WTC11 (cell line): ENCODE measurements at places on chromosomes 5 and 9. TPM values are rescaled to one million over a fixed set of nuclear protein-coding genes. Genes with fewer than 3 reads are reported as not detected.

Gene FAT2
- 0.14 to 0.26 TPM (median 0.16 TPM) in 3 replicates for total RNA-seq

Gene KIF20A
- total RNA-seq = 66.9 to 81.9 TPM (median 68.0 TPM) in 3 replicates

Gene TLR4
- total RNA-seq = 0.05 to 0.11 TPM (median 0.11 TPM) in 3 replicates

Gene MYOZ3
- 11.6 to 14.5 TPM (median 13.7 TPM) in 3 replicates for total RNA-seq

Gene ANKRD20A1
- total RNA-seq = 0.27 to 0.37 TPM in 2 of 3 replicates, not detected in the other

DNA sequence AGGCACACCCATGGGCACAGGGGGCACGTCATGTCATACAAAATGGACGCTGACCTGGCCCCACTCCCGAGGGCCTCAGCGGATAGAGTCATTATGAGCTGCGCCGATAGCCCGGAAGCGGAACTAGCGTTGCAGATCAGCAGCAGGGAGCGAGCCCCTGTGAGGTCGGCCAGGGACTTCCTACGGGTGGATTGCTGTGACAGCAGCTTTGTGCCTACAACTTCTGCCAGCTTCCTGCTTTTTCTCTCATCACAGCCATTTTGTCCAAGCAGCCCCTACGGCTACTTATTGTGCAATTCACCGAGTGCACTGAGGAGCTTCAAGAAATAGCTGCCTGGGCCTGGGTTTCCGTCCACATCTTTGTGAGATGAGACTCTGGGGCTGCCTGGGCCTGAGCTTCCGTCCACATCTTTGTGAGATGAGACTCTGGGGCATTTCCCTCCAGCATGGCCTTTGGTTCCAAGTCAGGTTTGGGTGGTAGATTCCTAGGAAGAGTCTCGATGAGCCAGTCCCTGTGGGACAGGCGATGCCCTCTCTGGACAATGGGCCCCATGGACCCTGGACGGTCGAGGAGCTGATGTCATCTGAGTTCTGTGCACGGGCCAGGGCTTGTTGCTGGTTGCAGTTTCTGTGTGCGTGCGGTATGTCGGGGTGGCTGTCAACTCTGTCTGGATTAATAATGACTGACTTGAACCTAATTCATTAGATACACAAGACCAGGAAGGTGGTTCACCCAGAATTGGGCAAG is 67.0 kb upstream of the GNE start:
- no peak for DNase-seq

GRCh38 chr5:33322632-33323031 is 118.1 kb upstream of the TARS1 start:
- DNase-seq = no peak

DNA sequence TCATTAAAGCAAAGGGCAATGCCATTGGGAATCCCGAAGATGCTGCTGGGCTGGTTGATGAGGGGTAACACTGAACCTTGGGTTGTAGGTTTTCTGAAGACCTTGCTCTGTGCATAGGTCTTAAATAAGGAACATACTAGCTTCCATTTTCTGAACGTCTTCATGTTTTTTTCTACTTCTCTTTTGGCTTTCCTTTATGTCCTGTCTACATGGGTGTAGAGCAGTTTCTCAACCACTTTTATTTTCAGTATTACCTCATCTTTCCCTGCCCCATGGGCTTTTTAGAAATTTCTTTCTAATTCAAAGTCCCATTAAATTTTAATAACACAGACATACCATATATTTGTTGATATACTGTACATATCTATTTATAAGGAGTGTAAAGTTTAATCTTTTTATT is at the start of gene IFNA14:
Gene IFNA14, minus strand, starts transcription at position 95 of the 400 bp plus-strand sequence. Its CDS starts 70 bp downstream, at position 25.
- DNase-seq = no peak

GRCh38 chr5:180343110-180343830 is 9.9 kb downstream of the GFPT2 start:
- DNase-seq = peak; percentile 55

GRCh38 chr9:12819436-12820185 is 44.8 kb downstream of the LURAP1L start:
- DNase-seq = peak; percentile 62

DNA sequence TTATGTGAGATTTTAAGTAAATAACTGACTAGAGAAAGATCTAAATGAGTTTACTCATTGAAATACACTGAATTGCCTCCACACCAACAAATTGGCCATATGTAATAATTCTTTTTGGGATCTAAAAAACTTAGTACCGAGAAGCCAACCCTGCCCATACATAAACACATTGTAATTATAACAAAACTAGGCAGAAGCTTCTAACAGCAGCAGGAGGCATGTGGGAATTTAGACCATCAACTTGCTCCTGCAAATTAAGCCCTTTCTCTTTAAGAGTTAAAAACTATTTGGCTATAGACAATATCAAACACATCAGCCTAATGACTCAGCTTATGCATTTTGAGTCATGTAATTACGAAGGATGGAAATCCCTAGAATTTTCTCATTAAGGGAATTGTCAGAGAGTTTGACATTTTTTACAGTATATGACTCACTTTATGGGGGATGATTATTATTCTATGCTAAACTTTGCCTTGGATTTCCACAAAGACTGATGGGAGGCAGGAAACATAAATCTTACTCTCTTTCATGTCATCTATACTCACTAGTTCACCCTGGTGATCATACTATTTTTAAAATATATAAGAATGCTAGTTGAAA is 1.0 kb downstream of the IL7R start:
- DNase-seq = no peak

DNA sequence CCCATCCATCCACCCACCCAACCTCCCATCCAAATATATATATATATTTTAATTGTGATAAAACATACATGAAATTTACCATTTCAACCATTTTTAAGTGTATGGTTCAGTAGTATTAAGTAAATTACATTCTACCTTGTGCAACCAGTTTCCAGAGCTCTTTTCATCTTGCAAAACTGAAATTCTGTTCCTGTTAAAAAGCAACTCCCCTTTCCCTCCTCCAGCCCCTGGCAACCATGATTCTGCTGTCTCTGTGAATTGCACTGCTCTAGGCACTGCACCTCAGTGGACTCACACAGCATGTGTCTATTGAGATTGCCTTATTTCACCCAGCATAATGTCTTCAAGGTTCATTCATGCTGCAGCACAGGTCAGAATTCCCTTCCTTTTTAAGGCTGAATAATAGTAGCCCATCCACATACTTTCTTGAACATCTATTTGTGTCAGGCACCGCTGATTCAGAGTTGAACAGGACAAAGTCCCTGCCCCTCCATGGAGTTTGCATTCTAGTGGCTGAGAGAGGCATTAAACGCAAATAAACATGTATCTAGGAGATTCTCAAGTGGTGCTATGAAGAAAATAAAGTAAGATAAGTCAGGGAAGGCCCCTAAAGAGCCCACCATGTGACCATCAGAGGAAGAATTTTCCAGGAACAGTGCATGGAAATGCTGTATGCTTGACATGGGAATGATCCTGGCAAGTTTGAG is 24.0 kb downstream of the CSF1R start:
- no peak for DNase-seq

DNA sequence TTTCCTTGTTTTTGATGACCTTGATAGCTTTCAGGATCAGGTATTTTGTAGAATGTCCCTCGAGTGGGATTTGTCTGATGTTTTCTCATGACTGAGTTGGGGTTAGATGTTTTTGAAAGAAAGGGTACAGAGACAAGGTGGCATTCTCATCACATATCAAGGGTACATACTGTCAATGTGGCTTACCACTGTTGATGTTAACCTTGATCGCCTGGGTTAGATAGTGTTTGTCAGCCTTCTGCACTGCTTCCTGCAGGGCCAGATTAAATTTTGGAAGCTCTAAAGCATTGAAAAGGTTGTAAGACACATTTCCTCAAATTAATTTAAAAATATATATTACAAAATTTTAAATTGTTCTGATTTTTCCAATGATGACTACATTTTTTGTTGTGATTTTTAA is 287.4 kb upstream of the ACTBL2 start:
- DNase-seq = no peak
